Activated T-helper 1 cell treated with anti-CD3 and anti-CD28 coated beads, Interleukin-2, amount 50 U/mL, for 16 hours (primary cell): ENCODE measurements at places on chromosomes 16 and 17.

DNA sequence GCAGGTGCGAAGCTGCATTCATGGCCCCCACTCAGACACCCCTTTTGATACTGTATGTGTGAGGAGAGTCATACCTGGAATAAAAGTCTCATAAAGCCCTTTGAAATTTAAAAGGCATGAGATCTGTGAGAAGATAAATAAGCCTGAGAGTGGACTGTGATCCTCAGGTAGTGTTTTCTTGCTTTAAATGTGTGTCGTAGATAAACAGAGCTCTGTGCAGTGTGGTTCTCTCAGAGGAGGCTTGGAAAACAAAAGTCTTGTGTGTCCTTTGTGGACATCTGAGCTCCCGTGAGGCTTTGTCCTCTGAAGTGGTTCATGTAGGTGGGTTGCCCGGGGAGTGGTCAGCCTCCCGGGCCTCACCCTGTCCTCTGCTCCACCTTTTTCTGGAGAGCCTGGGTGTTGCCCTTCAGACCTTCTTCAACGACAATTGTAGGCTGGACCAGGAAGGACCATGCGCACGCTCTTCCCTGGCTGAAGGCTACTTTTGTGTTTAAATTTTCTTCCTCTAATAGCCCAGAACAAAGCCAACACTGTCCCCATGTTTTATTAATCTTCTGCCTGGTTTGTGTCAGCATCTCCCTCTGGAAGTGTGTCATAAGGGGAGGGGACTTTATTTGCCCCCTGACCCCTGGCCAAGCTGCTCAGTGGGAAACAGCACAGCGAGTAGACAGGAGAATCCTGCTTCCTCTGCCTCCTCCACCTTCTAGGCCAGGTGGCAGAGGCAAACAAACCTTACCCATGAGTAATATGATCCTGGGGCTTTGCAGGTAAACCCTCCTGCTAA lies 151.2 kb downstream of the MSI2 start:
- no peak for DNase-seq

DNA sequence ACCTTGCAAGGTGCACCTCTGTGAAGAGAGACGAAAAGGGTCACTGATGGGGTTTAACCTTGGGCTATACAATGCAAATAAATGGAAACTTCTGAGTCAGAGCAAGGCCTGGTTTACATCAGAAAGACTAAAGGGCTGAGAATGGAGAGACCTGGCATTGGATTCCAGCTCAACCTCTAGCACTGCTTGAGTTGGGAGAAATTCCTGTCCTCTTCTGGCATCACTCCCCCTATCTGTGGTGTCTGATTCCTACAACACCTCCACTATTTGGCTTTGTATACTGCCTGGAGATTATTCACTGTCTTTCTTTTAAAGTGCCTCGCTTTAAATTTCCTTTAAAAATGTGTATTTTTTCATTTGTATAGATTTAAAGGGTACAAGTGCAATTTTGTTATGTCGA lies 68.8 kb downstream of the GPR139 start:
- DNase-seq = no peak

DNA sequence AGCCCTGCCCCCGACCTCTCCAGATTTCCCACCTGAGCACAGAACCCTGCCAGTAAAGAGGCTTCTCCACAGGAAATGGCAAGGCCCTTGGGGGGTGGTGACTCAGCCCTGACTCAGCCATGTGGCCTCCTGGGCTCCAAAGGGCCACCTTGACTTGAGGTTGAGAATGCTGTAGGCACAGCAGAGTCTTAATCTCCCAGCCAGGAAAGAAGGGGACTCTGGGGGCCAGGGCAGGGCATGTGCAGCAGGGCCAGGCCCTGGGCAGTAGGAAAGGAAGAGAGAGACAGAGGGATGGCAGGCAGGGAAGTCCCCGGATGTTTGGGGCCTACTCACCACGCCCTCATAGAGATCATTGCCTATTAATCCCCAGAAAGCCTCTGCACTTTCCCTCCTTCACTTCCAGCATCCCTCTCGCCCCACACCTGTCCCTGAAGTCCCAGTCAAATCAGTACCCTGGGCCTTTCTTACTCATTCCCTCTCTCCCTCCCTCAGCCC lies 4.8 kb upstream of the ITGA3 start:
- DNase-seq = peak; percentile 23

DNA sequence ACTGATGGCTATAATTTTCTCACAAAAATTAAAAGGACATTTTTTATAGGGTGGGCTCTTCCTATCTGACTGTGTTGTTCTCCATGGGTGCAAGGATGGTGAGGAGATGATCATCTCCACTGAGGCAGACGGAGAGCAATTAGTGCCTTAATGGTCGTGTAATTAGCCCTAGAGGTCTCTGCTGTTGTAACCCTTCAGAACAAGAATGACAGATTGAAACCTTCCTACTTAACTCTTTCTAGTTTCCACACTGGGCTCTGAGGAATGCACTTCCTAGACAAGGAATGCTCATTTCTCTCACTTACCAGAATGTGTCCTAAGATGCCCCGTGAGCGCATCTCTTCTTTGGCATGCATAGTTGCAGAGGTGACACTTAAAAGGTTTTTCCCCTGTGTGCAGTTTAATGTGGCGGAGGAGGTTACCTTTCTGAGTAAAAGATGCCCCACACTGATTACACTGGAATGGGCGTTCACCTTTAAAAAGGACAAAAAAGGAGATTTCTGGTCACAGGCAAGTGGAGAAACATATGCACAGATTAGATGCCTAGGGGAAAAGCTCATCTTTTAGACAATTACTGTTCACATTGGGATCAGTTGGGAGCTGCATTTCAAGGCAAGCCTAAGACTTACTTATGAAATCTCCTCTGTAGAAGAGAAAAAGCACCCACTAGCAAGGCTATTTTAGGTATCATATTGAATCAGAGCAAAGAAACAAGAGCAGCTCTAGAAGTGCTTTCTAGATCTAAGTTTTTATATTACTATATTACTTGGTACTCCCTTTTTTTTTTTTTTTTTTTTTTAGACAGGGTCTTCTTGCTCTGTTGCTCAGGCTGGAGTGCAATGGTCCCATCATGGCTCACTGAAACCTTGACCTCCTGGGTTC lies 53.6 kb downstream of the GRB7 start:
- no peak for DNase-seq

DNA sequence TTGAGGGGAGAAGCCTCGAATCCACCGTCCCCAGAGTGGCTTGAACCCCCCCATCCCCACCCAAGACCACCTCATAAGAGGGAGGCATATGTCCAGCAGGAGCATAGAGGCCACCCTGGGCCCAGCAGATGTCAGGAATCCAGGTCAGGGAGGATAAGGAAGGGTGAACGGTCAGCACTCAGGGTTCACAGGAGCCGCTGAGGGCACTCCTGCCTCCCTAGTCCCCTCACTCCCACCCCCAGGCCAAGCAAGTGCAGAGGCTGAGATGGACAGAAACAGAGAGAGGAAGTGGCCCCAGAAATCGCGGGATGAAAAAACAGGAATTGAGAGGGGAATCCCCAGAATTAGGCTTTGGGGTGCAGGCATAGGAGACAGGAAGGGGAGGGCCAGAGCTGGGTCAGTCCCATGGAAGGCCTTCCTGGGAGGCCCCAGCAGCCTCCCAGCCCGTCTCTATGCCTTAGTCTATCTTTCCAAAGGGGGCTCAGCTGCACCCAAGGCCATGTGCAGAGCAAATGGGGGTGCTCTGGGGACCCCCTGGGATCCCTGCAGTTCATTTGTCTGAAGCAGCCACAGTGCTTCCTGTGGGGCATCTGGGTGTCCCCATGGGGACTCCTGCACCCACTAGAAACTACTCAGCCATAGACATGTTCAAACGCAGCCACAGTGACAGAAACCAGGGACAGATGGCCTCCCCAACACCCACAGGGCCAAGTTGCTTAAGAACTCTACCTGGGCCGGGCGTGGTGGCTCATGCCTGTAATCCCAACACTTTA lies 1.7 kb downstream of the CMTM3 start:
- DNase-seq = no peak

- no peak for DNase-seq
Measured at GRCh38 chr17:8552577-8553320, 77.8 kb downstream of the MYH10 start.

- DNase-seq = no peak
Measured at GRCh38 chr16:19281246-19281645, 4.3 kb upstream of the CLEC19A start.

DNA sequence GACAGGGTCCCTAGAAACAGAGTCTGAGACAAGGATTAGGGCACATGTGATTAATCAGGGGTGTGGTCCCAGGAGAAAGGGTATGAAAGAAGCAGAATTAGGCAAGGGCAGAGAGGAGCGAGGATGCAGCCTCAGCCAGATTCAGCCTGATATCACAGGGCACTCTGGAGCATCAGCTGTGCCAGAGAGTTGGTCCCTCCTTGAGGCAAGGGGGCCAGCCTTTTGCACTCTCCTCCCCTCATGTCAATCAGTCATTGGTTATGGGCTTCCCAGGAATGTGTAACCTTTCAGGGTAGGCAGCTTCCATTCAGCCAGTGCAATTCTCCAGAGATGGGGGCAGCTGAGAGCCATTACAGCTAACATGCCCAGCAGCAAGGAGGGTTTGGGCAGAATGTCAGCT lies 152.6 kb upstream of the LHX1 start:
- DNase-seq = no peak

DNA sequence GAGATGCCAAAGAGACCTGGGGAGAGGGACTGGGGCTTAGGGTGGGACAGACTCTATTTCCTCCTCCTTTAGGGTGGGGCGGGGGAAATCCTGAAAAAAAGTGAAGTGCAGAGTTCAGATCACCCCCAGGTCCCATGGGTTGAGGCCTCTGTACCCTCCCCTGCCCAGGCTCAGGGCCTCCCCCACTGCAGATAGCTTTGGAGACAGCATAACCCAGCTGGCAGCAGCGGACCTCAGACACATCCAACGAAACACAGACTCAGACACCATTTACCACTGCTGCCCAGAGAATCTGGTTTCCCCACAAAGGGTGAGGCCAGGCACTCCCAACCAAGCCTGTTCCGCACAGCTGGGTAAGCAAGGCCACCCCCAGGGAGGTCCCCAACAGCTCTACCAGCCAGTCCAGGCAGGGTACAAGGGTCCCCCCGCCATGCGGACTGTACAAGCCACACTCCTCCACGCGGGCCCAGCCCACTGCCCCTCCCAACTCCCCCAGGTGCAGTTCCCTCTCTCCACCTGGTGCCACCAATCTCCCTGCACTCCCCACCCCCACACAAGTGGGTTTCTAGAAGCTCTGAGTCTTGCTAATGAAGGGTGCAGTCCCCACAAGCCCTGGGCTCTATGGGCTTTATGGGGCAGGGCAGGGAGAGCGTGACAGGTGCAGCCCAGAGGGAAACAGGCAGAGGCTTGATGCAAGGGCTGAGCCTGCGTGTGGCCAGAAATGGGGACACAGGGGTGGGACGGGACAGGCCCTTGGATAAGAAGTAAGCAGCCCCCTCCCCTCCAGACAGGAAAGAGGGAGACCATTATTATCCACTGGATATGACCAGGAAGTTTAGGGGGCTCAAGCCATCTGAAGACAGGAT lies 8.9 kb downstream of the RHBDF2 start:
- no peak for DNase-seq

DNA sequence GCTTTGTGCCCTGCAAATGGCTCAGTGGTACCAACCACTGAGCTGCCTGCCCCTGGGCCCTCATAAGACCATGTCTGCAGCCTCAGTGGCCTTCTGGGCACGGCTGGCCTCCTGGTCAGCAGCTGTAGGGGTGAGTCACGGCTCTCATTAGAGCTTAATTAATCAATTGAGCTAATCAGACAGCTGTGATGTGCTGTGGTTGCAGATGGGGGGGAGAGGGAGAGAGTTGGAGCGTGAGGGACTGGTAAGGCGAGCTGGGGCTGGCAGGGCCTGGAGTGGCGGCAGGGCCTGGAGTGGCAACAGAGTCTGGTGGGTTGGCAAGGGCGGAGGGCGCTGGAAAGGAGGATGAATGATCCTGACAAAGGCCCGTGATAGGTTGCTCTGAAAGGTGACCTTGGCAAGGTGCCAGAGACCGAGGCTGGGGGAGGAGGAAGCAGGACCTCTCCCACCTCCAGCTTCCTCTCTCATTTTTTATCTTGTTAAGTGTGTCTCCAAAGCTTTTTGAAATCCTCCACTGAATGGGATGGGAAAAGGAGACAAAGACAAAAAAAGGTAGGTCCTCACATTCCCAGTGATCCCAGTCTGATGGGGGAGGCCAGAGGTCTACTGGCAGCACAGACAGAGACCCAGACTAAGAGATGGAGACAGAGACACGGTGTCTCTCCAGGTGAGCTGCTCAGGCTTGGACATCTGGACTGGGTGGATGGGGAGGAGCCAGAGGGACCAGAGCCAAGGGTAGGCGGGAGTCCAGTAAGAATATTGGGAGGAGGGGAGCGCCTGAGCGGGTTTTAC lies 41.6 kb downstream of the DCAKD start:
- no peak for DNase-seq

DNA sequence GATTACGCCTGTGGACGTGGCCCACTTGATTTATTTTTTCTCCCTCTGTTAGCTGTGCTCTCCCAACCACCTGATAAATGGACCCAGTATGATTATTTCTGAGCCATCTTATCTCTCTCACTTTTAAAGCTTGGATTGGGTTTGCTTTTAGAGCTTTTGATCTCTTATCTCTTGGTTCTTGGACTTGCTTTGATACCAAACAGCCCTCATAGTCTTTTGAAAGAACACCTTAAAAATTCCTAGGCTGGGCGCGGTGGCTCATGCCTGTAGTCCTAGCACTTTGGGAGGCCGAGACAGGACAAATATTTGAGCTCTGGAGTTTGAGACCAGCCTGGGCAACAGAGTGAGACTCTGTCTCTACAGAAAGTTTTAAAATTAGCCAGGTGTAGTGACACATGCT lies 25.8 kb downstream of the SMTNL2 start:
- no peak for DNase-seq

- DNase-seq = no peak
Measured at GRCh38 chr17:49727380-49727779, 19.6 kb upstream of the SLC35B1 start.

DNA sequence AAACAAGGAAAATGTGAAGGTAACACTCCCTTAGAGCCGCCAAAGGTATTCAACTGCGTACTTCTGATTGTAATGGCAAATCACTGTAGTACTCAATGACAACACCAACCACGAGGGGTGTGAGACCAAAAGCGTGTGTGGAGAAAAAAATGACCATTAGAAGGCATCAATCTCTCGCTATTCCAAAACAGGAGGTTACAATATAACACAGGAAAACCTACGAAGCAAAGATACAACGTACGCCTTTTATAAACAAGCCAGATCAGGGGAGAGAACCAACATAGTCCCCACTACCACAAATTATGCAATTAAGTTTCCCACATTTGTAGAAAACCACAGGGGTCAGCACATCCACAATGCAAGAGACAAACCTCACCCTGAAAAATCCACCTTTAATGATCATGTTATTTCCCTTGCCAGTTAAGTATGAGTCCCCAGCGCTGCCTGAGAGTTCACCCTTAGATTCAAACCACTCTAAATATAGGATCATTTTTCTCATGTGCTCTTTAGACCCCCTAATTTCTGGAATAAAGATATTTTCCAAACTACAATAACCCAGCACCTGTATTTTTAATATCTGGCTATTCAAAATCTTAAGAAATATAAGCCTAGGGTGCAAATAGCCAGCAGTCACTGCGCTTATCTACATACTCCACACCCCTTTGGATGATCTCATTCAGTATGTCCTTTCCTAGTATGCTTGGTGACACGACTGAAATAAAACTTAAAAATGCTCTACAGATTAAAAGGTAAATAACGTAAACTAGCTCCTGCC lies 12.4 kb downstream of the TEX14 start:
- no peak for DNase-seq

GRCh38 chr16:4870138-4870671 lies 22.9 kb downstream of the UBN1 start:
- no peak for DNase-seq

GRCh38 chr16:1209081-1209480 lies 16.0 kb downstream of the TPSG1 start:
- no peak for DNase-seq
